Left forelimb (tissue), 1 donor: ENCODE measurements at places on chromosomes 1 and 21.
A peak's percentile ranks its signal among the peaks of the same experiment; 100 is the strongest.

- DNase-seq: no peak
These were observed 2.8 kb downstream of the LINGO4 start for GRCh38 chr1:151802372-151802771.

GRCh38 chr1:39450956-39451606 is 40.4 kb upstream of the BMP8A start:
- DNase-seq: no peak

- peak; percentile 65 for DNase-seq
These were observed 16.9 kb upstream of the SAMD11 start for GRCh38 chr1:906600-907420.

GRCh38 chr1:116253566-116254382 is 119.3 kb upstream of the ATP1A1 start:
- DNase-seq: no peak

GRCh38 chr21:42839271-42840231 is 39.8 kb downstream of the WDR4 start:
- peak; percentile 66 for DNase-seq

DNA sequence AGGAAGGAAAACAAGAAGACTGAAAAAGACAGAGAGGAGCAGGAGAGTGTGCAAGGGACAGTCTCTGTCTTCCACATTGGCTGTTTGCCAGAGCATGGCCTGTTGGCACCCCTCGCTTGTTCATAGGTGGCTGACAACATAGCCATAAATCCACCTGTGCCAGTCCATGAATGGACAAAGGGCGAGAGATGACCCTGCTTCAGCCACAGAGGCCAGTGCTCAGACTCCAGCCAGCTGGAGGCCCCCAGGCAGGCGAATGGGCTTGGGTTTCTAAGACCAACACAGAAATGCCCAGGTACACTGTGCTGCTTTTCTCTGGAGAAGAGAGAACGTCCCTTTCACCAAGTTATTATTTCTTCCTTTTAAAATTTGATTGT is 60.6 kb downstream of the RIPK4 start:
- DNase-seq: no peak

DNA sequence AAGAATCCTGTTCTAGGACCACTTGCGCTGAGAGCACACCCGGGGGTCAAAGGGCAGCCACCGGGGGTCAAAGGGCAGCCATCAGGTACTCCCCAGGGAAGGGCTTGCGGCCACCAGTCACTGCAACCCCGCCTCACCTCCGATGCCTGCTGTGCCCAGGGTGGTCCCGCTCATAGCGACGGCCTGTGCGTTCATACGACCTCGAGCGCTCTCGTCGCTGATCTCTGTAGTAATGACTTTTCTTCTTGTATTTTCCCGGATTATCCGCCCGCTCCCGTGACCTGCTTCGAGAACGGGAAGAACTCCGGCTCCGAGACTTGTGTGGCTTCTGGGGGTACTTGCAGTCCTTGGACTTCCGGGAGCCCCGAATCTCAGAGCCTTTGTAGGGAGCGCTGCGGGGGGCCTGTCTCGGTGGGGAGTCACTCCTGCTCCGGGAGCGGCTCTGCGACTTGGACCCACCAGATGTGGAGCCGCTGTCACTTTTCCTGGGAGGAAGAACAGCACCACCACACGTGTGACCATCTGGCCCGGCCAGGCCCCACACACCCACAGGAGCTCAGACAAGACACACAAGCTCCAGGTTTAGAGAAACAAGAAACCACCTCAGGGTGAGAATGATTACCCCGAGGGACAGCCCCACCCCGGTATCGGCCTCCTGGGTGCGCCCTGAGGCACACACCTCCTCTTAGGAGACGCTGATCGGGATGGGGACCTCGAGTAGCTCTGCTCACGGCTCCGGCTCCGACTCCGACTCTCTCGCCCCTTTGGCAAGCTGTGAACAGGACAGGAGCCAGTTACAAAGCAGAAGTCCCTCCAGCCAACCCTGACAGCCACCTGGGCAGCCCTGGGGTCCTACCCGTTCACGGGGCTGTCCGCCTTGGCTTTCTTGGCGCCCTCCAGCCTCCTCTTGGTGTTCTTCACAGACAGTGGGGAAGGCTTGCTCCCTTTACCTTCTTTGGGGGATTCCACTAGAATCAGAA is 11.7 kb downstream of the CCNL2 start:
- no peak for DNase-seq

DNA sequence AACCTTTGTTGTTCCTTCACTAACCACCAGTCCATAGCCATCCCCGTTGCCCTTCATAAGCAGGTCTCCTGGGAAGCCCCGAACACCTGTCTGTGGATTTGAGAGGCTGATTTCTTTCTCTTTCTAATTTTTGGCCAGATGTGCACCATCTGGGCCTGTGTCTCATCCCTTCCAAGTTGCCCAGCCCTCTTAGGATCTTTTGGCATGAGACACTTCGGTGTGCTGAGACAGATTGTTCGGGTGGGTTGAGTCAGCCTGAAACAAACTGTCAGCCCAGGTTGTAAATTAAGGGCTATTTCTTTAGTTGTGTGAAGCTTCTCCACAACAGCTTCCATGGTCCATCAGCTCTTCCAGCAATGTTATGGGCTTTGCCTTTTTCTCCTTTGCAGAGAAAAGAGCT is 1.4 kb upstream of the DNAJC11 start:
- no peak for DNase-seq

GRCh38 chr1:12208764-12209494 is 20.9 kb upstream of the VPS13D start:
- DNase-seq: peak; percentile 90

GRCh38 chr21:46158666-46159300 is 3.4 kb upstream of the FTCD start:
- DNase-seq: peak; percentile 58

- no peak for DNase-seq
These were observed 16.2 kb downstream of the OLIG2 start for GRCh38 chr21:33041981-33042380.

DNA sequence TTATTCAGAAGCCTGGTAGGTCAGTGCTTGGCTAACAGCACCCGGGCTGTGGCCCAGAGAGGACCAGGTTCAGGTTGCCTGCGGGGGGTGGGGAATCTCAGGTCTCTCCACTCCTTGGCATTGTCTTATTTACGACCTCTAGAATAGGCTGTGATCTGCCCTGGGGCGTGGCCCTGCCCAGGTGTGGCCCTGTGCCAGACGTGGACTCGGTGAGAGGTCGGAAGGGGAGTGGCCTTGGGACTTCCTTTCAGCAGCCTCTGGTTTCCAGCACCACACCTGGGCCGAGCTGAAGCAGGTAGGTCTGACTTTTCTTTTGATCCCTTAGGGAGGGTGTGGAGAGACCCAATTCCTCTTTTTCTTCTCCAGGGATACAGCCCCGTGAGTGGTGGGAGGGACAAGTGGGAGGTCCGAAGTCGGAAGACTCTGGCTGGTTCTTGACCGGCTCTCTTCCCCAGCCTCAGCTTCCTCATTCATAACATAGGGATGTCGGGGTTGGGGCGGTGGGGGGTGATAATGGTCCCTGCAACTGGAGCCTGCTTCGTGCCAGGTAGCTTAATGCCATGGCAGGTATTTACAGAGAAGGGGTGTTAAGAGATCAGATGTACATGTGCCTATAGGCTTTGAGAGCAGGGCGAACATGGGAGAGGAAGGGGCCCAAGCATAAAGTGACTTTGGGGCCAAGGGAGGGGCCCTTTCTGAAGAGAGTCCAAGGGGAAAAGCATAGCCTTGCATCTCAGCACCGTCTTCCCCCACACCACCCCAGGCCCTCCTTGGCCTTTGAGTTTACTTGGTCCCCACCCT is 16.5 kb downstream of the ACOT11 start:
- DNase-seq: no peak

- DNase-seq: no peak
These were observed 94.4 kb upstream of the COL6A1 start for GRCh38 chr21:45887120-45887611.

DNA sequence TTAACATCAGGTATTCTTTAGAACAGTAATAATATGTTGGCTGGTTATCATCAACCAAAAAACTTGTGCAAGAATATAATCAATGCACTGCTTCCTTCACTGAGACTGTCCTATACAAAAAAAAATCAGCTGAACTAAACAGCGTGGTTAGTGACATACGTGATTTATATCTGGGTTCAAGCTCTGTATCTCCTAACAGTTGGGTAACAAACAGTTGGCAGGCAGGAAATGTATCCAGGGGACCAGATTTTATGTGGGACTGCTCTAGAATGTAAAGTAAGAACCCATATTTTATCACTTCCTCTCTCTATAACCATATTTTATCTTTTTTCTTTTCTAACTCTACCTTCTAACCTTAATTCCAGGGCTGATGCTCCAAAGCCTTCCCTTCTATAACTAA is 8.0 kb downstream of the ACBD6 start:
- DNase-seq: no peak

DNA sequence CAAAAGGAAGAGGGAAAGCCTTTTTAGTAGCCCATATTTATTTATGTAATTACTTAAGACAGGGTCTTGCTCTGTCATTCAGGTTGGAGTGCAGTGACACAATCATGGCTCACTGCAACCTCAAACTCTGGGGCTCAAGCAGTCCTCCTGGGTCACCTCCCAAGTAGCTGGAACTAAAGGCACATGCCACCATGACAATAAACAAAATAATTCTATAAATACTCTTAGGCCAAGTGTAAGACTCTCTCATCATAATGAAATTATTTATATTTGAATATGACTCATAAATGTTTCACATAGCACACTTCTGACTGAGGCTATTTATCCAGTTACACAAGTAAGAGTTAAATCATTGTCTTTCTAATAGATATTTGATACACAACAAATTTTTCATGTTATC is 314.7 kb downstream of the AMY1C start:
- no peak for DNase-seq

- no peak for DNase-seq
These were observed 71.4 kb downstream of the FNBP1L start for GRCh38 chr1:93519199-93519829.

GRCh38 chr1:205228093-205228521 is 361 bp downstream of the TMCC2 start:
- DNase-seq: no peak

DNA sequence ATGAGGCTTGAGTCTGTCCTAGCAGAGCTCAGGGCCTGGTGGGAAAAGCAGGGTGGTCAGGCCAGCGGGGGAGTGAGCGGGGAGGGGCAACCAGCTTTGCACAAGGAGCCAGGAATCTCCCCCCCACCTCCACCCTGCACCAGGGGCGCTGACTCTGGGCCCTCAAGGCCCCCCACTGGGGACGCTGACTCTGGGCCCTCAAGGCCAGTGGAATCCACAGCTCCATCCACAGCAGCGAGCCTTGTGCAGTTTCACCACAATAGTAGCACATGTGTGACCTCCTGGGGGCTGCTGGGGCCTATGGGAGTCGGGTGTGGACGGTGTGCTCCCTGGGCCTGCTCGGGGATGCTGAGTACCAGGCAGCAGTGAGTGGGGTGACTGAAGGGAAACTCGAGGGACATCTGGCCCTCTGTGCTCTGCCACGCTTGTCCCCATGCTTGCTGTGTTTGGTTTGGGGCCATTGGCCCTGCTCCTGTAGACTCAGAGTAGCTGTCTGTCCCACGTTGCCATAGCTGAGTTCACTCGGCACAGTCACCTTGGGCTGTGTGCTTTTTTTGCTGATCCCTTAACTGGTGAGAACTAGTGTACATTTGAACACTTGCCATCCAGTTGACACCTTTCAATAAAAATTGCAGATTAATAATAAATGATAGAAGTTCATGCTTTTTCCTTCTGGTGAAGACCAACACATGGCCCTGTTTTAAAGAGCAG is 89.2 kb downstream of the ADARB1 start:
- no peak for DNase-seq

GRCh38 chr1:84360316-84360715 is 38.0 kb upstream of the DNASE2B start:
- no peak for DNase-seq

DNA sequence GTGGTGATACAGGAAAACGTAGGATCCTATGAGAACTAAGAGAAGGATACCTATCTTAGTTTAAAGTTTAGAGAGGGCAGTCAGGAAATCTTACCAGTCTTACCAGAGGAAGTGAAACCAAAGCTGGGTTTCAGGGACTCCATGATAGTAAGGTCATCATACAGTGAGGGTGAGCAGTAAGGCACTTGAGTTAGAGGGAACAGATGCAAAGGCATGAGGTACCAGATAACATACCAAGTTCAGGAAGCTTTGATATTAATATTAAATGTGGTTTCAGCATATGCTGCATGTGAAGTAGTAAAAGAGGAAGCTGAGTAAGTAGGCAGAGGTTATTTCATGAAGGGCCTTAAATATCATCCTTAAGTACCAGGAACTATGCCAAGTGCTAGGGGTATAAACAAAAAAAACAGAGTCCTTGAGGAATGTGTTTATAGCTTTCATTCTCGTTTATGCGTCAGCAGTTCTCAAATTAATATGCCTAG is 16.9 kb downstream of the ATG4C start:
- no peak for DNase-seq

DNA sequence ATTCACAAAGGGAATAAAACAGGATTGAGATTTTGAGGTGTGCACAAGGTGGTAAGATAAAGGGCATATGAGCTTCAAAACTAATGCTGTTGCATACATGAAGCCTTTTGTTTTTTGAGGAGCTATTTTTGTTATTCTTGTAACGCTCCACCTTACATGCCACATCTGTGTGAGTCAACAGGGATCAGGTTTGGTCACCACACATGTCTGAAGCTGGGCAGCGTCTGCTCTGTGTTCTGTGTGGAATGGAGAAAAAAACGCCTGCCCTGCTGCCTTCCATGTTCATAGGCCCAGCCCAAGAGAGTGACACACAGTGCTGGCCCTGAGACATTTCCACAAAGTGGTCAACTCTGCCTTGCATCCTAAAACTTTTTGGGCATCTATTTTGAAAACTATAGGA is 67.7 kb downstream of the MPZL1 start:
- DNase-seq: no peak

DNA sequence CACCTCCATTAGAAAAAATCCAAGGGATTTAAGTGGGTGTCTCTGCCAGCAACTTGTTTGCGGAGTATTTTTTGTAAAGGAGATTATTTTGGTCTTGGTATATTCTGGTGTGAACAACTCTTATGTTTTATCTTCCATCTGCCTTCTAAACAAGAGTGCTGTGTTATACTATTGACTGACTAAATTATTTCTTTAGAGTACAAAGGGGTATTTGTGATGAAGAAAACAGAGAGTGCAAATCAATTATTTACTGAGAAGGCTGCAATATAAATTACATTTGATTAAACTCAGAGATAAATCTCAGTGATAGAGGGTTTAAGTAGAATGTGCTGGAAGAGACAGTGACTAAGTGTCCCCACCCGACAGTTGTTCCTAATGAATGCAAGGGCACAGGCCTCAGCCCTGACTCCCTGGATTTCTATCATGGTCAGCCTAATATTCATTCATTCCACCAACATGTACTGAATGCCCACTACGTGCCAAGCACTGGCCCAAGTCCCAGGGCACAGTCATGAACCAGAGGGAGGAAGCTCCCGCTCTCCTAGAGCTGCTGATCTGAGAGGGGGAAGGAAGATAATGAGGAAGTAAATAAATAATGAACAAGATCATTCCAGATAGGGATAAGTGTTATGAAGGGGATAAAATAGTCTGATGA is 196.9 kb upstream of the C8B start:
- DNase-seq: no peak

- no peak for DNase-seq
These were observed 203.1 kb downstream of the TRABD2B start for GRCh38 chr1:47794081-47794480.
